ENCODE measurements at places on chromosomes 1 and 21.

DNA sequence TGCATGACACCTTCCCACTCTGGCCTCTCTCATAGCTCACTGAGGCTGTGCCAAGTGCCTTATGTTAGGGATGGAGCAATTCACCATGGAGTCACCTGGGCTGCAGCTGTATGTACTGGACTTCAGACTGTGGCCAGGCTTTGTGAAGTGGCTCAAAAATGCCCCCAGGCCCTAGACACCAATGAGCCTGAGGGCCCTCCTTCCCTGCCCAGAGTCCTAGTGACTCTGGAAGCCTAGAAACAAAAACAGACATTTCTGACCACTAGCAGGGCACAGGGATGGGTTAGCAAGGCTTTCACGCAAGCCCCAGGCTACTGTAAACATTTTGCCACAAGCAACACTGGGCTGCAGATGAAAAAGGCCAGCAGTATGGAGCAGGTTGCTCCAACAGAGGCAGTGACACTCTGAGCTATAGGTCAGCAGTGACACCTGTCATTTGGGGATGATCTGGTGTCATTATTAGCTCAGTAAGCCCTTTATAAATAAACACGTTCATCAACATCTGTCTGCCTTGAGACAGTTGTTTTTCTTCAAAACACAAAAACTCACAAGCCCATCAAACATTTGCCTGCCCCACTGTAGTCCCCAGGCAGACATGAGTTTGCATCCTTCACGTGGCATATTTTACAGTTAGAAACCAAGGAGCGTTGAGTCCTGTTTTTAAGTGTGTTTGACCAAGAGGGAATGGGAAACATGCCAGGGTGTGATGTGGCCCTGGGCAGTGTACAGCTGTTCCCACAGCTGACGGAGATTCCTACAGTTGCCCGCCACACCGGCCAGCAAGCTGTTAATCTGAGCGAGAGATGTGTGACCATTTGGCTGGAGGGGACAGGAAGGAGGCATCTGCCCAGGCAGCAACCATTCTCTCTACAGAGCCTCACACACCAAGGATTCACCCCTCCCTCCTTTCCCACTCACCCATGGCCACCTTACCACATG is 66.8 kb downstream of the KCNN3 start:
- peak; percentile 62 for DNase-seq

- no peak for DNase-seq
These were observed 677.4 kb downstream of the NCAM2 start for GRCh38 chr21:21675601-21676000.

- no peak for DNase-seq
These were observed 13.2 kb downstream of the CAPZB start for GRCh38 chr1:19472174-19472573.

DNA sequence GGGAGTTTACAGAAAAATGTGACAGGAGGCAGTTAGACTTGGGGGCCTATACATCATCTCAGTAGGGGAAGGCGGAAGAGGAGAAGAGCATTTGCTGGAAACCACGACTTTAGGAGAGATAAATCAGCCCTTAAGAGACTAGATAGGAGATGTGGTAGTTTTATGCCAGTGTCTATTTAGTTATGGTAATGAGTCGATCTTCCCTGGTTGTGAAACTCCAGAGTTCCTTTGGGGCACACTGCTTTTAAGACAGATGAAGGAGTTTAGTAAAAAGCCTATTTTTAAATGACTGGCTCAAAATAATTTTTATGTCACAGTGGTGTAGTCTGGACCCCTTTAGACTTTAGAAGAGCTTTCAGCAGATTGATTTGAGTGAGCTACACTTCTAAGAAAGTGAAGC is 7.8 kb downstream of the PGM1 start:
- no peak for DNase-seq

- no peak for DNase-seq
These were observed 560.5 kb downstream of the KIF26B start for GRCh38 chr1:245715291-245715701.

DNA sequence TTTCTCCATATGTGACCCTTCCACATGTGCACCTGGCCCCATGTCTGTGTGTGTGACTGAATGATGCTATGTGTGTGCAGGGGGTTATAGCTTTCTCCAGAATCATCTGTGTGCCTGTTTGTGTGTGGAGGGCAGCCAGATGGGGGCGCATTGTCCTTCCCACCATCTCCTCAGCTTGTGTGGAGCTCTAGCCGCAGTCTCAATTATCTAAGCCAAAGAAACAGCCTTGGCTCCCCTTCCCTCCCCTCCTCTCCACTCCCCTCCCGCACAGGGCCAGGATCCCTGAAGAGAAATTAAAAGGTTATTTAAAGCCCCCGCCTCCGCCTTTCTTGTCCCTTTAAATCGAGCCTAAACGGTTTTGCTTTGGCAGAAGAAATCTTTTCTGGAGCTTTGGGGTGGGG is 1.8 kb upstream of the DMBX1 start:
- DNase-seq, result peak; percentile 16

- DNase-seq, result no peak
These were observed 178.8 kb downstream of the SYT2 start for GRCh38 chr1:202531472-202531811.

DNA sequence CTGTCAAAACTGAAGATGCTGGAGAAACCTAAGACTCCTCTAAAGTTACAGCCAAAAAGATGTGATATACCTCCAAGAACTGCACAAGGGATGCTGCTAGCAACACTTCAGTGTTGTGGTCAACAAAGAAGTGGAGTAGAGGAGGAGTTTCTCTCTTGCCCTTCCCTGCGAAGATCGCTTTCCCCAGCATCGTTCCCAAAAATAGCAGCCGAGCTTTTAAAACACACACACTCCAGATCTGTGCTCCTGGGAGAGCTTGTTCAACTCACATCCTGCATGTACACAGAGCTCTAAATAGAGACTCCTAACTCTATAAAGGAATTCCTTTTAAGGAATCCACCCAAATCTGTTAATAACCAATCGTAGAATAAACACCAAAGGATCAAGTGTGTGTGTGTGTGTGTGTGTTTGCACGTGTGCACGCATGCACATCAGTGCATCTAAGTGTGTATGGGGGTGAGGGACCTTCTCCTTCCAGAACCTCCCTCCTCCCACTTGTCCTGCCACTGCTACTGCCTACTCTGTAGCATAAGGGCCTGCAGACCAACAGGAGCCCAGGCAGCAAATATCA is 58.5 kb downstream of the PSMG1 start:
- DNase-seq, result no peak

DNA sequence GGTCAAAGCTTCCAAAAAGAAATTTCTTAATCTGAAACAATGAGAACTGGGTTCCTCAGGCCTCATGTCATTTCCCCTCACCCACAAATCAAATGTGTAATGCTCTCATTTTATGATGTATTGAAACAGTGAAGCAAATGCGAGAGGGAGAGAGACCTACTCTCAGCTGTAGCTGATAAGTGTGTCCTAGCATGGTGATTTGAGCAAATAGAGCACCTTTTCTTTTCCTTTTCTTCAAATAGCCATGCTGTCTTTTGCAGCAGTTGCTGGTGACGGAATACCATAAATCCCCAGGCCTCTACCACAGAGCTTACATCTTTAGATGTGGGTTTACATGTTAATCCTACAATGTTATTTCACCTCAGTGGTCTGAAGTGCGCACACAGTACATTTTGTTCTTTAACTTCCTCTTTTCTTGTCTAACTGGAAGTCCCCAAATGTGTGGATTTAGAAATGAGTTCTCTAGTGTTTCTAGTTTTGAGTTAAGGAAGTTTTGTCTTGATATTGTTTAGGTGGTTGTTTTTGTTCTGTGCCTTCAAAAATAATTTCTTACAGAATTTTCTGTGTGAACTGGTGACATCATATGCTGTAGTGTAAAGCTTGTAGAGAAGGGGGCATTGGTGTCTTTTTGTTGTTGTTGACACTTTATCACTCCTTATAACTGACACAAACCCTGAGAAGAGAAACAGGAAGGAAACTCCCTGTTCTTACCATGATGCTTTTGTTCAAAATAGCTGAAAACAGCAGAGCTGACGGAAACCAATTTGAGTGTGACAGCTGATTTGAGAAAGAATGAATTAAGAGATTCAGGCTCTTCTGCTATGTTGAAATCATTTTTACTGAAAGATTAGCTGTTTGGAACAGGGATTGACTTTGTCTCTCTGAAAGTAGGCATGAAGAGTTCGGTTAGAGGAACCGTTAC is 12.2 kb downstream of the SMAP2 start:
- no peak for DNase-seq

GRCh38 chr1:59046730-59047157 is 250.2 kb upstream of the FGGY start:
- peak; percentile 2 for DNase-seq

DNA sequence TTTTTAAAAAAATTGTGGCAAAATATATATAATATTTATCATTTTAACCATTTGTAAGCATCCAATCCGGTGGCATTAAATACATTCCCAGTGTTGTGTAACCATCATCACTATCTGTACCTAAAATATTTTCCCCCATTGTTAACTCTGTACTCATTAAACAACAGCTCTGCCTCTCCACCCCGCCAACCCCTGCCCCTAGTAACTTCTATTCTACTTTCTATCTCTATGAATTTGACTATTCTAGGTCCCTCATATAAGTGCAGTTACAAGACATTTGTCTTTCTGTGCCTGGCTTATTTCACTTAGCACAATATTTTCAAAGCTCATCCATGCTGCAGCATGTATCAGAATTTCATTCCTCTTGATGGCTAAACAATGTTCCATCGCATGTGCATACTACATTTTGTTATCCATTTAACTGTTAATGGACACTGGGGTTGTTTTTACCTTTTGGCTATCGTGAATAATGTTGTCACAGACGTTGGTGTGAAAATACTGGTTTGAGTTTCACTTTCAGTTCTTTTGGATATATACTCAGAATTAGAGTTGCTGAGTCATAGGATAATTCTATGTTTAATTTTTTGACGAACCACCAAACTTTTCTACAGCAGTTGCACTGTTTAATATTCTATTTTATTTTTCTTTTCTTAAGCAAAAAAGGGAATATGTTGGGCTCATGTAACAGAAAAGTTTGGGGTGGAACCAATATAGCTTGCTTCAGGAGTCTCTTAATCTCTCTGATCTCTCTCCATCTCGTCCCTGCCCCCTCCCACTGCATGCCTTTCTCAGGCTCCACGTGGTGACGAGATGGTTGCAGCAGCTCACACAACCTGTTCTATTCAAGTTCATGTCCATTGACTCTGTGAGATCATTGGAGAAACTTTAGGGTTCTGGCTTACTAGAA is 25.2 kb upstream of the RCAN1 start:
- DNase-seq, result no peak

GRCh38 chr1:166600574-166600973 is 238.7 kb upstream of the POGK start:
- DNase-seq, result no peak

GRCh38 chr1:7540816-7541215 is 230.3 kb upstream of the VAMP3 start:
- no peak for DNase-seq

- peak; percentile 65 for DNase-seq
These were observed 1.2 kb downstream of the MAN1A2 start for GRCh38 chr1:117368116-117369108.

- DNase-seq, result no peak
These were observed 35.4 kb downstream of the GPR3 start for GRCh38 chr1:27427816-27428315.

DNA sequence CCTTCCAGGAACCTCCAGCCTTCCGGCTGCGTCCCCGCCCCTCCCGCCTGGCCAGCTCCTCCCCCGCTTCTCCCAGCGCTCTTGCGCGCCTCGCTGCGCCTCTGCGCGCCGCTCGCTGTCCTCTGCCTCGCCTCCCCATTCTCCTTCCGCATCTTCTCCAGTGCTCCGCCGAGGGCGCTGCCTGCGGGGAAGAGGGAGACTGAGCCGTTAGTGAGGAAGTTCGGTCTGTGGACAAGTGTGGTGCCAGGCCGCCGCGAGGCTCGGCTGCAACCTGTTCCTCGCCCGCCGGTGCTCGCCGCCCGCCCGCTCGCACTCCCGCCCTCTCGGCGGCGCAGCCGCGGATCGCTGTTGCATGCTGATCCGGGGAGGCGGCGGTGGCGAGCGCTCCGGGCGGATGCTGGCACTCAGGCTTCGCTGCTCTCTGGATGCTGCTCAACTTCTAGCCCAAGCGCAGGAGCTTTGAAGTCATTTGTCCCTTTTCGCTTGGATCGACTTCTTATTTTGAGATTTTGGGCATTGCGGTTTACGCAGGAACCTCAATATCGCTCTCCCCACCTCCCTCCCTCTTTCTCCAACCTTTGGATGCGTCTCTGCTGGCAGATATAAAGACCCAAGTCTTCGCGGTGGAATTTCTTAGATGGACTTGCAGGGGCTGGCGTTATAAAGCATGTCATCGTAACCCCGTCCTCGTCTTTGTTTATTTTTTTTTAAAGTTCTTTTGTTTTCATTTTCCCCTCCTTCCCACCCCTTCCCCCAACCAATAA is 614 bp upstream of the CACNA1E start:
- DNase-seq, result peak; percentile 96

GRCh38 chr1:73366734-73367413 is 831.1 kb downstream of the LRRIQ3 start:
- DNase-seq, result no peak

GRCh38 chr1:68495968-68496679 is 758 bp downstream of the DEPDC1 start:
- peak; percentile 45 for DNase-seq

DNA sequence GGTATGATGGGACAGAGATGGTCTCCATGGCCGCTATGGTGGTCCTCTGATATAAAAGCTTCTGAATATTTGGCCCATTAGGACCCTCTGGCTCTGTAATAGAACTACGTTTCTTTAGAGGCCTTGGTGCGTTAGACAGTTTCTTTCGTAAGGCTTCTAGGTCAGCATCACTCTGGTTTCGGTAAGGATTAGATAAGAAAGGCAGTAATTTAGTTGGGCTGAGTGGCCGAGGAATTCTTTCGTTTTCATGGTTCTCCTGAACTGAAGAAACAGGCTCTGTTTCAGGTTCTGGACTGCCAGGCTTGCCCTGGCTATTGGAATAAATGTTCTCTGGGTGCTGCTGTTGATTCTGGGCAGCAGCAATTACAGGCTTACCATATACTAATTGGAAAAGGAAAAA is 49.5 kb downstream of the TP53BP2 start:
- no peak for DNase-seq

GRCh38 chr1:40844887-40845878 is 17.0 kb downstream of the CITED4 start:
- DNase-seq, result no peak

DNA sequence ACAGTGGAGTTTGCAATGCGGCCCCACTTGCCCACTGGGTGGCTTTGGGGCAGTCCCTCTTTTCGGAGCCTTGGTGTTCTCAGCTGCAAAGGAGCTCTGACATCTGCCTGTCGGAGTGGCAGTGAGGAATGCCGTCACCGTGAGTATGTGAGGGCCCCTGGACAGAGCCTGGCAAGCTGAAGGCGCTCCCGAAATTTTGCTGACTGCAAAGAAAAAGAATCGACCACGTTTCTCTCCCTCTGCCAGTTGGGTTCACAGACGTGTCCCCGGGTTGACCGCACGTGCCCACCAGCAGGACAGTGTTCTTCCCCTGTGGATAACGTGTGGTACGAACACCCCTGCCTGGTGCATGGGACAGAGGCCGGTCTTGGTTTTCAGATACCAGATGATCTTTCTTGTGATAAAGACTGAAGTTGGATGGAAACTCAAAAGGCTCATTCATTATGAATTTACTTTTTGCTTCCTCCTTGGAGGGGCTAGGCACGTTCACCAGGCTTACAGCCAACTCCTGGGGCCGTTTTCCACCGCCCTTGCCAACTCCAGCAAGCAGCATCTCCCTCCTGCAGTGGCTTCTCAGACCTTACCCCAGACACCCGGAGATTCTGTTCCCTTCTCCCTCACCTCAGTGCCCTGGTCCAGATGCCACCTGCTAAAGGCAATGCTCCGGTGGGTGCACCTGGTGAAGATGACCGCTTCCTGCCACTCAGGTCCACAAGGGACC is 29.7 kb downstream of the ECE1 start:
- DNase-seq, result no peak

Data from NCI-H69 (cell line).